ENCODE measurements at places on chromosomes 2 and 18.

DNA sequence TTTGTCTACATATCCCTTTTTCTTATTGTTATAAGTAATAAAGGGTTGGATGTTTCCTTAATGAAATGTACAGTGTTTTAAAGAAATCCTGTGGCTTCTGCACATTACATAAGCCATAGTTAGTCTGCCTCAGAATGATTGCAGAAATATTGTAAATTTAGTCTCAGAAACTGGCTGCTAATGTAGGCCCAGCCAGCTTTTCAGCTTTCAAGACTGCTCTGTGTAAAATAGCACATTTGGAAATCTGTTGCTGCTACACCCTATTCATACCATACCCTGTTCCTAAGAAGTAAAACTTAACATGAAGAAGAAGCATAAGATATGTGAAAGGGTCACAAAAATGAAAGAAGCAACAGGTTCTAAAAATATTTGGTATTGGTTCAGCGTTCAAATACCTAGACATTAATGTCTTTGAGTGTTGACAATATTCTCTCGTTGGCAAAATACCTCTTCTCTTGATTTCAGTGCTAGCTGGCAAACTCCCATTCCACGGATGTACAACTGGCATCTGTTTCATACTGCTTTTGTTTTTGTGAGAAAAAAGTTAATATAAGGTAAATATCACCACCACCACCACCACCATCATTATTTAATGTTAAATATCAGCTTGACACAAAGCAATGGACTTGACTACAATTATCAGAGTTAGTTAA, 19.2 kb upstream of the NCKAP1 start:
- DNase-seq = no peak

DNA sequence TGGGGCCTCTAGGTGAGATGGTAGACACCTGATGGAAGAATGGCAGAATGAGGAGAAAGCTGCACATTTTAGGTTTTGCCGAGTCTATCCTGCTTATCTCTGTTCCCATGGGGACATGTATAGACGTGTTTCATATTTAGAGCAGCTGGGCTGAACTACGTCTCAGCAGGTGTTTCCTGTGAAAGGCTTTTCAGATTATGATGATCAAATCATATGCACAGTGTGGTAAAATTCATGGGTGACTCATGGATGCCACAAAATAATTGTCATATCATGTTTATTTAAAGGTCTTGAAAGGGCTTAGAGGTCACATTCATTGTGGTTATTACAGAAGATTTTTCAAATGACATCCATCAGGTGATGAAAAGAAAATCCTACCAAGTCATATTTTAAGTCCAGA, 90.5 kb downstream of the ICOS start:
- no peak for DNase-seq

DNA sequence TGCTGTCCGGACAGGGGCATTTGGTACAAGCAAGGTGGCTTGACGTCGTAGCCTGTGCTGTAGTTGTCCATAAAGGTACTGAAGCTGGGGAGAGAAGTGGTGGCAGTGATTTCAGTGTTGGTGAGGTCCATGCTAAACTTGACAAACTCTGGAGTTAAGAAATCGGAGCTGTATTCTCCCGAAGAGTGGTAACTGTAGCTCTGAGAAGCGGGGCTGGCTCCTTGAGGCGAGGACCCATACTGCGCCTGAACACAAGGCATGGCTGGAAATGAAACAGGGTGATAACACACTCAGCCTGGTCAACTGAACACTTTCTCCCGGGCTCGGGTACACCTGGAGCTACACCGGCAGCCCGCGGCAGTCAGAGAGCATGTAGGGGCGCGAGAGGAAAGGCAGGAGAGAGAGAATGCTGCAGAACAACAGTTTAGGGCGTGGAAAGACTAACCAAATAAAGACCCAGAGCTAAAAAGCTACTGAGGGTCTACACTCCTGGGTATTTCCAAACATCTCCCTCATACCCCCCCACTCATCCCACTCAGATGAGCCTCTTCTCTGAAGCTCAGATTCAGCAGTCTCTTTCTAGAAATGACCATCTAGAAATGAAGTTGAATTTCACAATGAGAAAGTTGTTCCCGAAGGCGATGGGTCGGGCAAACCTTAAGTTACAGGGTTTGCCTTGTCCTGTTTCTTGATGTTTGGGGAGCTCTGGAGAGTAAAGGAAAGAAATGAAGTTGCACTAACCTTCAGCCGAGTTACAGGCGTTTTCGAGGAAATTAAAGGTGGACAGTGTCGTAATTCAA, 2.4 kb downstream of the NR4A2 start:
- no peak for DNase-seq

- no peak for DNase-seq
Observed at GRCh38 chr18:58580078-58580477, 48.8 kb downstream of the ALPK2 start.

GRCh38 chr2:235300368-235301201, 193.3 kb upstream of the AGAP1 start:
- no peak for DNase-seq

GRCh38 chr2:196884368-196884767, 42.1 kb downstream of the PGAP1 start:
- no peak for DNase-seq

DNA sequence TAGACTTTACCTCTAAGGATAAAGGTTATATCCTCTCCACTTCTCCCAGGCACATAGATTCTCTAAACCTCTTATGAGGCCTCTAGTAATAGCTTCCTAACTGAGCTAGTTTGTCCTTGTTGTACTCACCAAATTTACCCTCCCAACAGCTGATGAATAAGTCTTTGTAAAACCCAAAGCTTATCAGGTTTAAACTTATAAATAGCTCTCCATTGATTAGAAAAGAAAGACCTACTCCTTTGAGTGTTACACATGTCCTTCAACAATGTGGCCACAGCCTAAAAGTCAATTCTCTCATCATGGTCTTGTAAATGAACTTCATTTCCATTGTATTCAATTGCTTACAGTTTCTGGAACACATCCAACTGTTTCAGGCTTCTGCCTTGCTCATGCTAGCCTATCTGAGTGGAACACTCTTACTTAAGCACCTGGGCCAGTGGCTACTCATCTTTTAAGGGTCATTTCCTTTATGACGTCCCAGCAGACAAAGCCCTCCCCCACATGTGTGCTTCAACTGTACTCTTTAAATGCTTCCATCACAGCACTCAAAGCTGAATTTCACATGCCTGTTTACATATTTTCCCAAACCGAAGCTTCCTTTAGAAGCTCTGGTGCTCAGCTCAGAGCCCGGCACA, 131.6 kb downstream of the CDH2 start:
- DNase-seq = no peak

- DNase-seq = no peak
Observed at GRCh38 chr2:217286833-217287232, 427.0 kb upstream of the TNP1 start.

DNA sequence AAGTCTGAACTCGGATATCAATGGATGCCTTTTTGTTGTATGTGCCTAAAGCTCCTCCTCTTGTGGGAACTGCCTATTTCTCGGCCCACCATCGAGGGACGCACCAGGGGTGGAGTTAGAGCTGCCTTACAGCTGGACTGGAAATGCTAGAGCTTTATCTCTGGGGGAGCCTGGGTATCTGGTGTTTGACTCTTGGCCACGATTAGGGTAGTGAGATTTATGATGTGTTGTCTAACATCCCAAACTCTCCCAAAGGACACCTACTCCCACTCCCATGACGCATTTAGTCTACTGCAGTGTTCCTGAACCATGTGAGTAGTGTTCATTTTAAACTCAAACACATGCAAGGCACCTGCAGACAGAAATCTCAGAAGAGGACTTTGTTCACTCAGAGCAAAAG, 594.8 kb downstream of the METTL4 start:
- no peak for DNase-seq

DNA sequence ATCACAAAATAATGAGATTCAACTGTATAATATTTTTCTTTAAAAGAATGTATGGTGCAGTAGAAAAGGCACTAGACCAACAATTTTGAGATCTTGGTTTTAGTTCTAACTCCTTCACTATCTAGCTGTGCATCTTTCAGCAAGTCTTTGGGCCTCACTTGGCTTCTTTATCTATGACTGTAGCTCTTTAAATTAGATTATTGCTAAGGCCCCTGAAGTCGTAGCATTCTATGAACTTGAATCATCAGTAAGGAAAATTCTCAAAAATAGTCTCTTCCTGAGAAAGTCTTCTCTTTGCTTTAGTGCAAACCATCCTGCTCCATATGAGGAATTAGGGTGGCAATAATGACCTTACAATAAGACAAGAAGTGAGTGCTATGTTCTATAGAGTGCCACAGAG, 140.4 kb downstream of the FTCDNL1 start:
- no peak for DNase-seq

- DNase-seq = no peak
Observed at GRCh38 chr2:225025917-225026571, 16.2 kb downstream of the DOCK10 start.

GRCh38 chr2:69914950-69915945, at the start of gene MXD1:
Gene MXD1 (plus strand): TSS chr2:69915109. CDS start chr2:69915331, 222 bp downstream.
- DNase-seq = peak; percentile 100

DNA sequence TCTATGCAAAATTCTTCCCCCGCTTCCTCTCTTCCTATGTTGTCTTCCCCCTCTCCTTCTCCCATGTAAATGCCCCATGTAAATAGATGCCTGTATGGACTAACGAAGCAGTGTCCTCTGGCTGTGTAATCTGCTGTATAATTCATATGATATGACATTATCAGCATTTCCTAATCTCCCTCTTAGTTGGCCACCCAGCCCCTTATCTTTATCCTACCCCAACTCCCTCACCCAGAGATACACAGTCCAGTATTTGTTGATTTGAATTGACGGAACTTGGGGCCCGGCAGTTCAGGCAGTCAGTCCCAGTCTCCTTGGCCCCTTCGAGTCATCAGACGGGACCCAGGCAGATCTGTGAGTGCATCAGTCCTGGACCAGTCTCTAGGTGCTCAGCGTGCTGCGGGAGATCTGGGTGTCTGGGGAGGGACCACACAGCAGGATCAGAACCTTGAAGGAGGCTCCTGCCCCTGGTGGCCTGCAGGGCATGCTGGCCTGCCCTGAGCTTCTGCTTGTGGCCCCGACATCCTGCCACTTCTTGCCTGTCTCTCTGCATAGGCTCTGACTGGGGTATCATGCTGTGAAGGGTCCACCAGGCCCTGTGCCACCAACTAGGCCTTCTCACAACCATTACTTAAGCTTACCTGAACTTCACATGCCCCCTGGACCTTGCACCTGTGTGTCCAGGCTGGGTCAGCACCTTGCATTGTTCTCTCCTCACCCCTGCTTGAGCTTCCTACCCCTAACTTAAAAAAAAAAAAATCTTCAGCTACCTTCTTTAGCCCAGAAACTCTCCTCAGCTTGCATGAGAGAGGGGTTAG, 88.1 kb upstream of the ATL2 start:
- DNase-seq = no peak

GRCh38 chr2:171319164-171319810, 114.5 kb downstream of the METTL8 start:
- peak; percentile 60 for DNase-seq

GRCh38 chr2:100610381-100610831, 47.6 kb downstream of the PDCL3 start:
- DNase-seq = peak; percentile 50

- no peak for DNase-seq
Observed at GRCh38 chr18:39870591-39870990, 2084.4 kb upstream of the PIK3C3 start.

GRCh38 chr18:31156821-31157763, 5.6 kb downstream of the DSC1 start:
- DNase-seq = no peak

- DNase-seq = no peak
Observed at GRCh38 chr2:3405876-3406275, 26.4 kb downstream of the TRAPPC12 start.

- no peak for DNase-seq
Observed at GRCh38 chr2:41314511-41315070, 733.2 kb upstream of the PKDCC start.

DNA sequence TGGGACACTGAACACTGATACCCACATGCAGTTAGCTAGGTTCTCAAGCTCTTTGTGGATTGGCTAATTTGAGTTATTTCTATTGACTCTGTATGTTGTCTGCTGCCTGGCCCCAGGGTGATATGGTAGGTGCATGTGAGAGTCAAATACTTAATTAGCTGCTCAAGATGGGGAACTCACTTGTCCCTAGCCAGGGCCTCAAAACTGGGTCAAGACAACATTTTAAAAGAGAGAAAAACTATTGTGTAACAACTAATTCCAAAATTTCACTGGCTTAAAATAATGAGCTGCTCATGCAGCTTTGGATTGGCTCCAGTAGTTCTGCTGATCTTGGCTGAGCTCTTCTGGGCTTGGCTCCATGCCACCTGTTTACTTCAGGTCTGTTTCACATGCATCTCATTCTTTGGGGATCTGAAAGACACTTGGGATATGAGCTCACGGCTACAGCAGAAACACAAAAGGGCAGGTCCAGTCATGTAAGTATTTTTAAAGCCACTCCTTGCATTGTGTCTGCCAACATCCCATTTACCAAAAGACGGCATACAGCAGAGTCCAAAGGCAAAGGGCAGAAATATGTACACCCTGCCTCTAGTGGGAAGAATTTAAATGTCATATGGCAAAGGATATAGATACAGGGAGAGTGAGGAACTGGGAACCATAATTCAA, 716.8 kb downstream of the SUCLG1 start:
- DNase-seq = no peak

- no peak for DNase-seq
Observed at GRCh38 chr18:32909798-32910561, 137.2 kb upstream of the KLHL14 start.

DNA sequence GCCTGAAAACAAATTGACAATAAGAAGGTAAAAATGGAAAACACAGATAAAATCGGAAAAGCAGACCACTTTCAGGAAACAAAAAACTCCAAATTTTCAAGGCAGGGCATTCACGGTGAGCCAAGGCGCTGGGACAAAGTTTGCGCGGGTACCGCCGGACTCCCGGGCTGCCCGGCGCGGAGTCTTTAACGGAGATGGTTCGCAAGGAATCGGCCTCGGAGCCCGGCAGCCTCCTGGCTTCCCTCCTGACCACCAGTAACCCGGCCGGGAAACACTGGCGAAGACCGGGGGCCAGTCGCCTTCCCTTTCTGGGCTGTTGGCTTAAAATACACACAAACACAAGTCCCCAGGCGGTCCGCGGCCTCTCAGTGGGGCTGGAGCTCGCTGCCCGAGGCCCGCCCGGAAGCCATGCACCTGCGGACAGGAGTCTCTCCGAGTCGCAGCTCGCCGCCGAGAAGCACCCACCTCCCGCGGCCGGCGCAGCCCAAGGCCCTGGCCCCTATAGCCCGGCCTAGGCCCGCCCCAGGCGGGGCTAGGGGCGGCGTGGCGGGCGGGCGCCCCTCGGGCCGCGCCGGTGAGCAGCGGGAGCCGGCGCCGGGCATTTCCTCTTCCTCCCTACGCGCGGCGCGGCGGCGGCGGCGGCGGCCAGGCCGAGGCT, 622 bp upstream of the KCMF1 start:
- DNase-seq = peak; percentile 28

DNA sequence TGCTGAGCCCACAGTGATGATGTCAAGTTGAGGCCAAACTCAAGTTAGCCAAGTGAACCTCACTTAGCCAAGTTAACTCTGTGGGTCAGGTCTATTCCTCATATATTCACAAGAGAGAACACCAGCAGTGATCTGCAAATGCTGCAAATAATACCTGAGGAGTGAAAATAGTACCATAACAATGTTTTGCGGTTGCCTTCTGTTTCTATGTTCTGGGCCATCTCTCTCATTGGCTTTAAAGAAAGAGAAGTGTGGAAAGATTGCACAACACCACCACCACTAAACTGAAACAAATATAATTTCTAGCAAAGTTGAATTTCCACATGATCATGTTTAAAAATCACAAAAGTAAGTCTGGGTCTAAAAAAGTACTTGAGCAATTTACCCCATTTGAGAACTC, 211.1 kb upstream of the GALNT5 start:
- no peak for DNase-seq

All from stimulated activated CD4-positive, alpha-beta T cell treated with anti-CD3 and anti-CD28 coated beads, TNF-alpha, amount 100 ng/mL, for 24 hours (primary cell).